ENCODE measurements at places on chromosomes 2 and 18.

- DNase-seq = no peak
Measured at GRCh38 chr18:21548647-21549046, 51.9 kb downstream of the ESCO1 start.

DNA sequence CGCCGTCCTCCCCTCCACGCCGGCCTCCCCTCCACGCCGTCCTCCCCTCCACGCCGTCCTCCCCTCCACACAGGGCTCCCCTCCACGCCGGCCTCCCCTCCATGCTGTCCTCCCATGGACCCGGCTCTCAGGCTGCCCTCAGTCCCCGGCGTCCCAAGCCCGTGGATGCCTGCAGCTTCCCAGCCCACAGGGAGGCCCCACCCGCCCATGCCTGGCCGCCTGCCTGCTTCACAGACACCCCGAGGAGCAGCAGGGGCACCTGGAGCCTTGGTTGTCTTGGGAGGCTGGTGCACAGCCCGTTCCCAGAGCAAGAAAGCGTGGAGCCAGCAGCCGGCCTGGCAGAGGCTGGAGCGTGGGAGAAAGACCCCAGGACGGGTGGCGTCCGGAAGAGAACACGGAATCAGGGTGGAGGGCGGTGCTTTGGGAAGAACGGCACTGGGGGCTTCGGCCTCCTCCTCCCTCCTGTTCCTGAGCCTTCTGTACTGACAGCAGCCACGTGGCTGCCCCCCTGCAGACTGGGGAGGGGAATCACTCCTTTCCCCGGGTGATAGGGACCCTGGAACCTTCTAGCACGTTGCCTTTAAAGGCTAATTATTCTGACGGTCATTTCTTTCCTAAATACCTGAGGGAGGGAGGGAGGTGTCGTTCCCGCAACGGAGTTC is 26.2 kb upstream of the KCNG2 start:
- DNase-seq = no peak

- no peak for DNase-seq
Measured at GRCh38 chr2:120983344-120983743, 247.7 kb downstream of the GLI2 start.

- DNase-seq = no peak
Measured at GRCh38 chr2:27842894-27843293, 47.3 kb downstream of the RBKS start.

DNA sequence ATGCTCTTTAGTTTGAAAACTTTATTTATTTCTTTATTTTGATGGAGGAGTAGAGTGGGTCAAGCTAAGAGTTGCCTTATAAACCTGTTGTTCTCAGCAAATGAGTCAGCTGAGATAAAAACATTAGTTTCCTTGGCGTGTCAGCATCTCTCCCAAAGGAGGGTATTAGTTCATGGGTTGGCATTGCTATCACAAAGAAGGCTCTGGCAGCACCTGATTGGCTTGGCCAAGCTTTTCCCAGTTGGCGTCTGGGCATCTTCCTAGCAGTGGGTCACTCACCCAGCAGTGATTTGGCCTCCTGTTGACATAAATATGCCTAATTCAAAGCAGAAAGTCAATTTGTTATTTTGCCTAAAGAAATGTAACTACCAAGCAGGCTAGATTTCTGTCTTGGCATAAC is 200.7 kb upstream of the TNP1 start:
- DNase-seq = no peak

GRCh38 chr2:216057688-216058193 is 23.9 kb downstream of the PECR start:
- peak; percentile 7 for DNase-seq

DNA sequence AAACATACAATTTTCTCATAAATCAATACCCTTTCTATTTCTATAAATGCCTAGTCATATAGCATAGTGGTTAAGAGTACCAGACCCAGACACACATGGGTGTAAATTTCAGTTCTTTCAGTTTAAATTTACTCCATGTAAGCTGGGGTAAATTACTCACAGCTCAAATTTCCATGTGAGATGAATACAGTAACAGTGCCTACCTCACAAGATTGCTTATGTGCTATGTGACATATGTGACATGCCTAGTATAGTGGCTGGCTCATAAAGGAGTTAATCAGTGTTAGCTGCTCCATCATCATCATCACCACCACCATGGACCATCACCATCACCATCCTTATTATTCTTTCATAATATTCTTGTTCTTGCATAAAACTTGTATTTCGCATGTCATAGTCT is 61.6 kb upstream of the CD302 start:
- DNase-seq = no peak

DNA sequence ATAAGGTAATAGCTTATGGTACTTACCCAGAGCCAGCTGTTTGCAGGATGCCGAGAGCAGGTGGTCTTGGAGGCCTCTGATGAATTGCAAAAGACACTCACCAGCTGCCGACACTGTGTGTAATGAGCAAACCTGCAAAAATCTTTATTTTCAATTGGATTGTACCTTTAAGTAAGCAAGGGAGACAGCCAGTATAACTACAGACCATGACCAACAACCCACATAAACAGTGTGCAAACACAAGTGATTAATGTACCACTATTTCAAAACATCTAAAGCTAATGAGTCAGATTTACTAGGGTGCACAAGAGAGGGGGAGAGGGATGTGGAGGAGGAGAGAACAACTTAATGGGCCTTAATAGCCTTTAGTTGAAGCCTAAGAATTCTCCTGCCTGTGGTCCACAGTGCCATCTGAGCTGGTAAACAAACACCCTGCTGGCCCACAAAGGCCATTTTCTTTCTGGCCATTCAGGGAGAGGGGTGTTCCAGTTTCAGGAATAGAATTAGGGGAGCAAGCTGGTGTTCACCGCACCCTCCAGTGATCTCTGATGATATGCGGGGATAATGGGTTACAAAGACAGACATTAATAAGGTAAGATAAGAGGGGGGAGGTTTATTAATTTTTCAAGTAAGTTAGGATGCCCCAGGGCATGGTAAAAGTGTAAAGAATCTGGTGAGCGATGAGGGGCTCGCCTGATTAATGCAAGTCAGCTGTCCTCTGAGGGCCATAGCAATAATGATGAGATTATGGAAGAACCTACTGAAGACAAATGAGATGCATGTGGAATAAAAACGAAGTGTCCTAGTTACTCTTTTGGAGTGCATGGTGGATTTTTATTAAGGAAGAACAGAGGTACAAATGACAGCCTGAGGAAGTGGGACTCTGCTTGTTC is 196.4 kb downstream of the HRH4 start:
- no peak for DNase-seq

DNA sequence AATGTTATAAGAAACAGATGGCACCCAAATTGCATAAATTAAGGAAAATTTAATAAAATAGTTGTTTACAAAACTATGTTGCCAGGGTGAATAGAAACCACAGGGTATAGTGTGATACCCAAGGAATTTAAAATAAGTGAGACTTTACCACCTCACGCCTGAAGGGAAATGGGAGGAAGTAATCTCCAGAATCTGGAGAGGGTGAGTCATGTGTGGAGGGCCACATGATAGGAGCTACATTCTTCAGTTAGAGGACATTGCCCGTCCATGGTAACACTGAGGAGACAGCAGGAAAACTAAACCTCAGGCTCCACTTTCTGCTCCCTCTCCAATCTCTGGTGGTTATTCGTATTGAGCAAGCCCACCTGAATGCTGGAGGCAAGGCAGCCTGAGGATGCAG is 97.2 kb upstream of the NXPH2 start:
- no peak for DNase-seq

DNA sequence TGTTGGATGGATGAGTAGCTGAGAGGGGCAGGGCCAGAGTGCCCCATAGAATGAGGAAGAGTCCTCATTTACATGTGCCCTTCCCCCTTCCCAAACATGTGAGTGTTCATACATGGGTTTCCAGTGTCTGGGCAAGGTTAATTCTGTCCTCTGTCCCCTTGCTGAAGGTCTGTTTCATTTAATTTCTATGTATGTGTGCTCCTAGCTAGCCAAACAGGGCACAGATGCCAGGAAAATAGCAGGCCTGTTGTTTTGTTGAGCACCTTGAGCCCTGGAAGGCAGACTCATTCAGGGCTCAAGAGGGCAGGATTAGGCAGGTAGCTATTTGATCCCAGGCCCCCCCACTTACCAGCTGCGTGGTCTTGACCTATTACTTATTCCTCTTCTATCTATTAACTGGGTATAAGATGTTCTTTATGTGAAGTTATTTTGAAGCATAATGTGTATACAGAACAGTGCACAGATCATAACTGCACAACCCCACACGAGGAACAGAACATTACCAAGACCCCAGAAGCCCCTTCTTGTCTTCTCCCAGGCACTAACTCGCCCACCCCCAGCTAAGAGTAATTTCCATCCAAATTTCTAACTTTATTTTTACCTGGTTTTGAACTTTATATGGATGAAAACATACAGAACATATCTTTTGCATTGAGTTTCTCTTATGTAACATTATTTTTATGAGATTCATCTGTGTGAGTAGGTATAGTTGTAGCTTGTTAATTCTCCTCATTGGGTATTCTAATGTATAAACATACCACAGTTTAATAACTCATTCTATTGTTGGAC is 164.3 kb downstream of the RPIA start:
- DNase-seq = no peak

- DNase-seq = no peak
Measured at GRCh38 chr2:147082850-147083522, 761.8 kb upstream of the ACVR2A start.

GRCh38 chr2:144049137-144049536 is 470.8 kb downstream of the ZEB2 start:
- DNase-seq = no peak

DNA sequence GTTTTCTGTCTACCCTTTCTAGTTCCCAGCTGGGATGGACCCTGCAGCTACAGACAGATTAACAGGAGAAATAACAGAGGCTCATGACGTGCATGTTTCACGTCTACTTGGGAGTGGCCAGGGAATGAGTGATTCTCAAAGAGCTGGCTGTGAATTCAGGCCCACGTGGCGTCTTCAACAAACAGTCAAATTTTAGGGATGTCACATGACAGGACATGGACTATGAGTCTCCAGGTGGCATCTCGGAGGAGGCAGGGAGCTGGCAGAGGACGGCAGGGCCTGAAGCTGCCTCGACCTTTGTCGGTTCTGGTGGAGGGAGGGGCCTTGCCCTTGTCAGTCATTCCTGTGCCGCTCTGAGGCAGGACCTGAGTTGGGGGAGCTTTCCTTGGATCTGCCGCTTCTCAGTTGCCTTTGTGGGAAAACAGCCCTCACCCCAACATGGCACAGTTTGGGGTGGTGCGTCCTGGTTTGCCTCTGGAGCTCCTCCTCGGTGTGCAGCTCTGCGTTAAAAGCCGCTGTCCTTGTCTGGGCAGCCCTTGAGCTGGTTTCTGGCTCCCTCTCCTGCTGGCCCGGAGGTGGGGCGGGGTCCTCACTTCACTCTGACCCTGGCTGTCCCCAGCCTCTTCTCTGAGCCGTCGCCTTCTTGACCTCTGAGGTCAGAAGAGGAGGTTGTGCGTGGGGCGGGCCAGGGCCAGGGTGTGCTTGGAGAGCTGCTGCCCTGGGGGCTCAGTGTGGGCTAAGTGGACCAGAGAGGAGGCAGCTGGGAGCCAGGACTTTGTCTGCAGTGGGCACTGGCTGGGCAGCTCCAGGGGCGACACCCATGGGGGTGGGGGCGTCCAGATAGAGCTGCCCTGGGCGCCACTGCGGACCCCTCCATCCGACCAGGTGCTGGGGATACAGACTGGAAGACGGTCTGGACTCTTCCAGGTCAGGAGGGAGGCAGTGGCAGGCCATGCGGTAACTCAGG is 12.1 kb upstream of the GAL3ST2 start:
- DNase-seq = no peak

DNA sequence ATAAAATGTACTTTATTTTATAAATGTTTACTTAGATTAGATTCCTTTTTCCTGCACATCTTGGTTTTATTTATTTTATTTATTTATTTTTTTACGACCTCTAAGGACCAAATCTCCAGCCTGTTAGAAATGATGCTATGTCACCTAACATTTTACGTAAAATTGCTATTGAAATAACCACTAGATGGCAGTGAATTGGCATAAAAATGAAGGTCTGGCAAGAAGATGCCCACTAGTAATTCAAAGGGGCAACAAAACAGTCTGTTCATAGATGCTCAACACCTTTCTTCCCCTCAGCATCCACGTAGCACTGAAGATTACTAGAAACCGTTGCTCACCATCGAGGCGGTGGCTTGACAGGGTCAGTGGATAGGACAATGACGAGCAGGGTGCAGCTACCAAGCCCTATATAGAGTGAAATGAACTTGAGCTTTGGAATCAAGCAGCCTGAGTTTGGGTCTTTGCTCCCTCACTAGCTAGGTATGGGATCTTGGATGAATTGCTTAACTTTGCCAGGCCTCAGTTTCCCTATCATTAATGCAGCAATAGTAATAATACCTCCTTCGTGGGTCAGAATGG is 128.7 kb upstream of the L3MBTL4 start:
- no peak for DNase-seq

DNA sequence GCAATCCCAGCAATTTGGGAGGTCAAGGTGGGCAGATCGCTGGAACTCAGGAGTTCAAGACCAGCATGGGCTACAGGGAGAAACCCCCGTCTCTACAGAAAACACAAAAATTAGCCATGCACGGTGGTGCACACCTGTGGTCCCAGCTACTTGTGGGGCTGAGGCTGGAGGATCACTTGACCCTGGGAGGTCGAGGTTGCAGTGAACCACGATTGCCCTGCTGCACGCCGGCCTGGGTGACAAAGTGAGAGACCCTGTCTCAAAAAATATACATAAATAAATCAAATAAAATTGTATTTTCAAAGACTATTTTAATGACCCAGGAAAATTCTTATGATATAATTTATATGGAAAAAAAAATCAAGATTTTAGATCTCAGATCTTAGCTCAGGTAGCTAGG is 191.5 kb downstream of the ZFP36L2 start:
- no peak for DNase-seq

DNA sequence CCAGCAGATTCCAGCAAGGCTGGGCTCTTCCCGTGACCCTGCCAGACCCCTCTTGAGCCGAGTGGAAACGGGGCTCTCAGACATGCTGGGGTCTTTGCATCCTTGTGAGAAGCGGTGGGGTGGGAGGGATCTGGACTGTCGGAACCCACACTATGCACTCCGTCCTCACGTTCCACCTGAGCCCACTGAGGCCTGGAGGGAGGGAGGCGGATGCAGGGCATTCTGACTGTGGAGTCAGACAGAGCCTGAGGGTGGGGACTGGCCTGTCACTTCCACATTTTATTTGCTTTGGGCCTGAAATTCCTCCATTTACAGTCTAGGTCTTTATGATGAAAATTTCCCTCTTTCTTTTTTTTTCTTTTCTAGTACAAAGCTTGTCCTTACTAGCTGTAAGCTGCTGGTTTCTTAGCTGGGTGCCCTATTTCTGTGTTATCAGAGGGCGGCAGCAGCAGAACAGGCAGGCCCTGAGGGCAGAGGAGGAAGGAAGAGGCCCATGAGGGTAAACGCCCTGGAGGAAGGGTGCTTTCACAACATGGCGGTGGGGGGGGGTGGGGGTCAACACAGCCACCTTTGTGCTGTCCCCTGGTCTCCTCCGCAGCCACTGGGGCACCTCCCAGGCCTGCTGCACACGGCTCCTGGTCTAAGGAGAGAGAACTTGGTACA is 373.5 kb upstream of the MYT1L start:
- no peak for DNase-seq

DNA sequence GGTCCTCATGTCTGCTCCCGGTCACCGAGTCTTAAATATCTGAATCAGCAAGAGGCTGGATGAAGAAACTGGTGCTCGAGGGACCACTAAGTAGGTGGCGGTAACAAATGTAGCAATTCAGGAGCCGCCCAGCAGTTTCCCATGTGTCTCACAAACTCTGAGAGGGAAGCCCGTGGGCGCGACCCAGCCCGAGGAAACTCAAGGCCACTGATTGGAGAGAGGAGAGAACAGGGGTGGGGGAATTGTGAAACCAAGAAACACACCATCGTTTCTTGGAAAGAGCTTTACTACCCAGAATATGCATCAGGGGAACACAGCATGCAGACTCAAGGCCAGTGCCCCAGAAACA is 10.8 kb downstream of the MLPH start:
- DNase-seq = no peak

Data from stimulated activated CD8-positive, alpha-beta memory T cell treated with anti-CD3 and anti-CD28 coated beads, Interleukin-4, amount 100 ng/mL, for 4 hours (primary cell).